ENCODE measurements at places on chromosomes 3 and 15.

GRCh38 chr3:110067527-110067926 lies 730.2 kb upstream of the DPPA4 start:
- no peak for DNase-seq

DNA sequence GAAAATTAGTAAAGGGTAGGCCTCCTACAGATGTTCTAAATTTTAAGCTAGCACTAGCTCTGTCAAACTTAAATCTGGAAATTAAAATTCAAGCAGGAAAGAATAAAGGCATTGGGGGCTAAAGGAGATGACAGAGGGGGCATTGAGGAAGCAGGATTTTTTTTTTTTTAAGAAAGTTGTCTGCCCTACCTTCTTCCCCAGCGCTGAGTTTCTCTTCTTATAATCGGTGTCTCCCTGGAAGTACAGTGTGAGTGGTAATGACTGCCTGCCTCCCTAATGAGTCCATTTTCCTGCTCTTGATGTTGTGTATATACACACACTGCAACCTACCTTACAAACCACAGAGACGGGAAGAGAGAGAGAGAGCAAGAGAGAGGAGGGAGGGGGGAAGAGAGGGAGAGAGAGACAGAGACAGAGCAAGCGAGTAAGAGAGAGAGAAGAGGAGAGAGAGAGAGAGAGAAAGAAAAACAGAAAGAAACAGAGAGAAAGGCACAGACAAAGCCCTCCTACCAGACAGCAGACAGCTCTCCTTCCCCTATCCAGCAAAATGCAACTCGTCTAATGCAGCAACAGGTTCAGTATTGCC lies 47.0 kb downstream of the ZBTB20 start:
- DNase-seq, result peak; percentile 80

- DNase-seq, result no peak
Measured at GRCh38 chr3:11464356-11464755, 179.4 kb downstream of the VGLL4 start.

- DNase-seq, result no peak
Measured at GRCh38 chr3:178120367-178120766, 415.9 kb upstream of the KCNMB2 start.

GRCh38 chr15:70605606-70606410 lies 157.6 kb downstream of the UACA start:
- DNase-seq, result no peak
